ENCODE measurements at places on chromosomes 12 and 14.

- no peak for DNase-seq
These were observed 19.6 kb downstream of the ACVR1B start for GRCh38 chr12:51970904-51971646.

- DNase-seq: no peak
These were observed 418.8 kb downstream of the BCL11B start for GRCh38 chr14:98853063-98853729.

GRCh38 chr12:94211021-94211420, 62.6 kb downstream of the PLXNC1 start:
- DNase-seq: no peak

- DNase-seq: no peak
These were observed 387.8 kb downstream of the AEBP2 start for GRCh38 chr12:19826980-19827550.

DNA sequence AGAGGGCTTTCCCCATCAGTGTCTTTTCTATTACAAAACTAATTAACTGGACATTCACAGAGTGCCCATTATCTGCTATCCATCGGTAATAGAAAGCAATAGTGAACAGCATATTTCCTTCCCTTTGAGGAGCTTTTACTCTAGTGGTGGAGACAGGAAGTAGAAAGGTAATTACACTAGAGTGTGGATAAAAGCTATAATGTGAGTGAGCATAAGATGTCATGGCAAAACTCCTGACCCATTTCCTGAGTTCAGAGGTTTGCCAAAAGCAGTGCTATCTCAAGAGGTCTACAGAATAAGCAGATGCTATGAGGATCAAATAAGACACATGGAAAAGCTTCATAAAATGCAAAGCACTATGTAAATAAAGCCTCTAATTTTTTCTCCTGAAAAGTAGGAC, 24.0 kb downstream of the TIMELESS start:
- DNase-seq: peak; percentile 5

DNA sequence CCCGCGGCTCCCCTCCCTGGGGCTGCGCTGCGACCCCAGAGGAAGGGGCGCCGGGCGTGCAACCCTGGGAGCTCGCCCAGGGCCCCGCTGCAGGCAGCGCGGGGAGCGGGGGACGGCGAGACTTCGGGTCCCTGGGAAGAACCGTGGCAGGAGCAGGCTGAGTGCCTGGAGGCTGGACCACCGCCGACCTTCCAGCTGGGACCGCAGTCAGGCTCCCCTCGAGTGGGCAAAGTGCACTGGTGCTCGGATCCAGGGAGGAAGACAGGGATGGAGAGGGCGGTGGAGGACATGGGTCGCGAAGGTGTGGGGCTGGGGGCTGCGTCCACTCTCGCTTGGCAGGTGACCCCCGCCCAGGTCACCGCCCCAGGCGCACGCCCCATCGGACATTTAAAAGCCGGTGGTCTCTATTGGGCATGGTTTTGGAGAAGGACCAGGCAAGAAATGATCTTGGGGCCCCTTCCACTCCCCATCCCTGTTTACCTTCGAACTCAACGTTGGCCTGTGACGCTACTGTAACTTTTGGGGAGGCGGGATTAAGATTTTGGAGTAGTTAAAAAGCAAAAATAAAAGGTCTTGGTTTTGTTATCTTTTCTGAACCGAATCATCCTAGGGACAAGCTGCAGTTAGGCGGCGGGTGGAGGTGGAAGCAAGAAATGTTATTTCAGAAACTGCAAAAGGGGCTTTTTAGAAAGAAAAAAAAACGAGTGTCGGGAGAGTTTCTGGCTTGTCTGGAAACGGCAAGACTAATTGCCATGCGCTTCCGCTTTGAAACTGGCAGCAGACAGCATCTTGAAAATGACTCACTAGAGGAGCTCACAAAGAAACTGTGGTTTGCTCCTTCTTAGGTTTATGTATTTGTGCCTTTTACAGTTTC, 1.0 kb downstream of the ELK3 start:
- no peak for DNase-seq

- DNase-seq: no peak
These were observed 972 bp downstream of the SAMD4A start for GRCh38 chr14:54567639-54568561.

GRCh38 chr14:81132468-81132867, 88.3 kb downstream of the GTF2A1 start:
- DNase-seq: peak; percentile 23

- no peak for DNase-seq
These were observed 49.7 kb downstream of the SYNE2 start for GRCh38 chr14:63902375-63902976.

DNA sequence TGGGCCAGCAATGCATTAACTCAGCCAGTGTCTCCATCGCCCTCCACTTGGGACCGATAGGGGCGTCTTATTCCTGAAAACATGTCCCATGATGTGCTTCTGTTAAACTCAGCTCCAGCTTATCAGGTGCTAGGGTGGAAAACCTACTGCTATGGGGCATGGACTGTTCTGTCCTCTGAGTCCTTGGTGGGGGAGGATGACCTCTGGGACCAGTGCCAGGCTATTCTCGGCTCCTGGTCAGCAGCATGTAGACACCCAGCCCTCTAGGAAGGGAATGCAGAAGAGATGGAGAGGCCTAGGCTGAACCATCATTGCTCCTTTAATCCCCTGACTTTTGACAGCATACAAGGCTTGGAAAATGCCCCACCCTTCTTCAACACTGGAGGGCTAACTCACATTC, 486.2 kb downstream of the MED13L start:
- no peak for DNase-seq

DNA sequence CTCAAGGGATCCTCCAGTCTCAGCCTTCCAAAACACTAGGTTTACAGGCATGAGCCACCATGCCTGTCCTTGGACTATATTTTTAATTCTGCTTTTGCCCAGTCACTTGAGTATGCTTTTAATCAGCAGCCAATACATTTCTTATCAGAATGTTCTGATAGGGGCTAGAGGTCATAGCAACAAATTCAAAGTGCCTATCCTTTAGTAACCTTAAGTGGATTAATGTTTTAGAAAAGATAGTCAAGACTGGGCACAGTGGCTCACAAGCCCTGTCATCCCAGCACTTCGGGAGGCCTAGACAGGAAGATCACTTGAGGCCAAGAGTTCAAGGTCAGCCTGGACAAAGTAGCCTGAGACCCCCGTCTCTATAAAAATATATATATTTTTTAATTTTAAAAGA, 37.1 kb downstream of the CKB start:
- no peak for DNase-seq

DNA sequence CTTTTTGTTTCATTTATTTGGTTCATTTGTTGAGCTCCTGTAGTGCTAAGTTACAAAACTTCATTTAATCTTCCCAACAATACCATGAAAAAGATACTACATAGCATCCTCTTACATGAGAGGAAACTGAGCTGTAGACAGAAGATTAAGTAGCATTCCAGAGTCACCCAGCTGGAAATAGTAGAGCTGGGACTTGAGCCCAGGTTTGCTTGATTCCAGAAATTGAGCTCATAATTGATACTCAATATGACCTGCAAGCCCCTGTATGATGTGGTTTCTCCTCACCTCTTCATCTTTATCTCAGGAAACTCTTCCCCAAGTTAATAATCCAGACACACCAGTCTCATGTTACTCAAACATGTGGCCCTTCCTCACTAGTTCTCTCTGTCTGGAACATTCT, 87.0 kb upstream of the DAAM1 start:
- DNase-seq: no peak

DNA sequence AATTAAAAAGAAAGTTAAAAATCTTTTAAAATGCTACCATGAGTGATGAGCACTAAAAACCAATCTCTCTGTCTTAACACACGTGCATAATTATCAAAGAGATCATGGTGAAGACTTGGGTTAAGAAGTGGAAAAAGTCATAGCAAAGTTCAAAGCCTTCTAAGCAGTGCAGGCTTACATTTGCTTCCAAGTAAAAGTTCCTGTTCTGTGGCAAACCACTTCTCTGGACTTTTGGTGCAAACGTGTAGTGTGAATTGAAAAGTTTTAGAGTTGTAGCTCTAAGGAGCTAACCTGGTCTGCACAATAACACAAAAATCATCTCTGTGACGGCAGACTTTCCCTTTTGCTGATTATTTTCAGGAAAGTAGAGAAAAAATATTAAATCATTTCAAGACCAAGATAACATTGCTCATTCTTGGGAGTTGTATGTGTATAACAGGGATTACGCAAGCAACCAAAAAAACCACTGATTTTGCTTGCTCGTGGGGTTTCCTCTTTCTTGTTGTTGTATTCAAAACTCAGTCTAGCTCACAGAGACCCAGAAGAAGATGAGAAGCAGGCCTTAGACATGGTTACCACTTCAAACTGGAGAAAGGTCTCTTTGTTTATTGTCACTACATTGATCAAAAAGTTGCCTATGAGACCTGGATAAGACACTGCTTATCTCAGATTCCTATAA, 2.3 kb upstream of the GLIPR1 start:
- DNase-seq: no peak

DNA sequence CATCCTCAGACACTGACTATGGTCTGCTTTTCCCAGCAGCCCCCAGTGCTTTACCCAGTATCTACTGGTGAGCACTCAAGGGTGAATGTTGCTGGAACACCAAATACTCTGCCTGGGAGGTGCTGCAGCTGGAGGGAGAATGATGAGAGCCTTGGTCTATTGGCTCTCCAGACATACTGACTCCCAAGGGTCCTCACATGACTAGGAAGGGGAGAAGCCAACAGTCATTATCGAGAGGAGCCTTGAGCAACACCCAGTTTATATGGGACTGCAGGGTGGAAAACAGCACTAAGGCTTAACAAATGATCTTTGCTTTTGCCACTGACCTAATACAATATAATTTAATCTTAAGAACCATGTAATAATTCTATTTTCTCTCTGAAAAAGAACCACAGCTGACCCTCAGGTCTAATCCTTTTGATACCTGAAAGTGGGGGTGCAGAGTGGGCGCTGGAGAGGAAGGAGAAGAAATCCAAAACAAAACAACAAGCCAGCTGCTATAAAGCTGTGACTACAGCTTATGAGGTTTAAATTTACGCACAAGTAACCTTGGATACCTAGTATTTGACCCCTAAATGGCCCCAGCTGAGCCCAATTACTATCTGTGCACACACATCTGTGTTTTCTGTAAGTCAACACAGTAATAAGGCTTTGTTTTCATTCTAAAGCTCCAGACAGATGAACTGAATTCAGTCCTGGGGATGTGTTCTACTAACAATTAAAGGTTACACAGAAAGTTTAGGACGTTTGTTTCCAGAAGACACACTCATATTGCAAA, 107.8 kb upstream of the GRIP1 start:
- peak; percentile 21 for DNase-seq

DNA sequence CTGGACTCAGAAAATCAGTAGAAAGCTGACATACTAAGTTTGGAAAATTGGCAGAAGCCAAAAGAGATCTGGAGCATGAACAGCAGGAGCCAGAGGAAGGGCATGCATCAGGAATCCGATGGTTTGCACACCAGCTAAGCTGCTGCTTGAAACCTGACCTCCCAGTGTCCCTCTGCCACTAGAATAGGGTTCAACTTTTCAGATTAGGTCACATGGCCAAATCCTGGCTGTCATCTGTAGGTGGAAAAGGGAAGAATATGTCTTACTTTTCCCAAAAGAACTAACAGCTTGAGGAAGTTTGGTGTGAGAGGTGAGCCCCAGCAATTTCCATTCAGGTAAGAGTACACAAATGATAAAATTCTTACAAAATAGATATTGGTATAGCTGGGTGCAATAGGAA, 732.6 kb downstream of the RERGL start:
- no peak for DNase-seq

GRCh38 chr12:115354007-115354890, 670.3 kb upstream of the TBX3 start:
- no peak for DNase-seq

DNA sequence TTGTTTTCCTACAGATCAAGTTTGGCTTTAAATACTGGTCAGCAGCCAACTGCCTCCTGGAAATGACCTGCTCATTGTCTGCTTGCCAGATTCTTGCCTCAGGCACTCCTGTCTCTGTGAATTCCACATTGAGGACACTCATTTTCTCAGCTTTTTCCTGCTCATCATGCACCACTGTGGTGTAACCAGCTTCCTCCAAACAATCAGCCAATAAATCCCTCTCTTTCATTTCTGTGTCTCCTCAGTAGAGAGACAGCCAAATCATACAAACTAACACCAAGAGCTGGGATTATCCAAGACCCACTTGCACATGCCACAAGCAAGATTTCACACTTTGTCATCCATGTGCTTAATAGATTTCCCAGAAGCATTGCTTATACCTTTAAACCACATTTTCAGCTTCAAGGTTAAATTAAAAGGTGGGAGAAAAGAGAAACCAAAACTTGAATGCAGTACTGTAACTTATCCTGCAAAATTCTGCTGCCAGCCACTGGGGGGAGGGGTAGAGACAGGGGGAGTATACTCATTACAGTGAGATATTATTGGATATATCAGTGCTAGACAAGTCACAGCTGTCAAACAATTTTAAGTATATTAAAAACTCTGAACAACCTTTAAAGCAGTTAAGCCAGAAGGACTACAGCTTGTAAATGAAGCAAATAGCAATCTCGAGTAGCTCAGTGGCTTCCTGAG, 105.0 kb downstream of the PPP2R5E start:
- no peak for DNase-seq

DNA sequence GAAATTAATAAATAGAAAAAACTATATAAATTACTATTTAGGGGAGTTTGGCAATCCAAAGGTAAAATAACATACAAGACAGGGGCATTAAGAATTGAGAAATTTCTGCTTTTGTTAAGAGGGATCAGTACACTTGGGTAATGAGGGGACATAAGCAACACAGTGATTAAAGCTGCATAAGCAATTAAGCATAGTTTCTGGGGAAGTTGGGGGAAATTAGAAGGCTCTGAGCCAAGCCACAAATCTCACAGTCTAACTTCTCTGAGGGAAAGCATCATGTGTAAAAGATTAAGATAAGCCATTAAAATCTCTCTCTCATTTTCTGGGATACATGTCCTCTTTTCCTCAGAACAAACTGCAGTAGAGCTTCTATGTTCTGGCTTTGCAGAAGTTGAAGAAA, 533.9 kb upstream of the LRFN5 start:
- DNase-seq: no peak

GRCh38 chr12:106358396-106359241, 1.1 kb downstream of the POLR3B start:
- no peak for DNase-seq

GRCh38 chr14:28652782-28653181, 113.8 kb upstream of the FOXG1 start:
- DNase-seq: no peak

GRCh38 chr14:34496679-34497513, 34.9 kb upstream of the SPTSSA start:
- no peak for DNase-seq

GRCh38 chr12:74489543-74489942, 48.1 kb upstream of the ATXN7L3B start:
- DNase-seq: no peak

- peak; percentile 50 for DNase-seq
These were observed 26.0 kb downstream of the SMUG1 start for GRCh38 chr12:54162741-54163140.

GRCh38 chr12:1313906-1314305, 280.5 kb downstream of the FBXL14 start:
- DNase-seq: no peak

DNA sequence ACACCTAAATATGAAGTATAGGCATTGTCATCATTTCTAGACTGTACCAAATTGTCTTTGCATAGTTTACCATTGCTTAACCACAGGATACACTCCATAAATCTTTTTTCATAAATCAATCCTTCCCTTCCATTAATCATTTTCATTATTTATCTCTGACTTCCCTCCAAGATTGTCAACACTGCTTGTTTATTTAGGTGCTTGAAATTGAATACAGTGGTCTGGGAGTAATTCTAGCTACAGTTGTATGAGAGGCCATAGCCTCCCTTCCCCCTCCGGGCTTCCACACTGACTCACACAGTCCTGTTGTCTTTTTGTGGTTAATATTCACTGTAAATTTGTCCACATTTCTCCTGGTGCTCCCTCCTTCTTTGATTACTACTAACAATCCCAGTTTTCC, 114.2 kb upstream of the ARID2 start:
- DNase-seq: no peak

Data from NCI-H1436 (cell line).